ENCODE measurements at places on chromosomes 2 and 18.

GRCh38 chr2:195984923-195985726 is 83.5 kb downstream of the DNAH7 start:
- no peak for DNase-seq

DNA sequence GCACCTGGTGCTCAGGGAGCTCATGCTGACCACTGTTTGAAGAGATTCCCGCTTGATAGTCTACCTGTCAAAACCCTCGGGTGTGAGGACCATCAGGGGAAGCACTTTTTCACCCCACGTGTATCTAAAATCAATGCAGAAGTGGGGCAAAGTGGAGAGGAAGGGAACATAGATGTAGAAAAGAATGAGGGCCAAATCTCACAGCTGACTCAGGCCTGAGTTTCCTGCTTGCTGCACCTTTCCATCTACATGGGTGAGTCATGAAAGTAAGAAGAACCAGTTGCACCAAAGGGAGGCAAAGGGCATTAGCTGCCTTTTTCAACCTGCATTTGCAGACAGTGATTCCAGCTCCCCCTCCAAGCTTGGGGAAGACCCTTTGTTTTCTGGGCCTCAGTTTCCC is 100.2 kb upstream of the MYCN start:
- DNase-seq = no peak

DNA sequence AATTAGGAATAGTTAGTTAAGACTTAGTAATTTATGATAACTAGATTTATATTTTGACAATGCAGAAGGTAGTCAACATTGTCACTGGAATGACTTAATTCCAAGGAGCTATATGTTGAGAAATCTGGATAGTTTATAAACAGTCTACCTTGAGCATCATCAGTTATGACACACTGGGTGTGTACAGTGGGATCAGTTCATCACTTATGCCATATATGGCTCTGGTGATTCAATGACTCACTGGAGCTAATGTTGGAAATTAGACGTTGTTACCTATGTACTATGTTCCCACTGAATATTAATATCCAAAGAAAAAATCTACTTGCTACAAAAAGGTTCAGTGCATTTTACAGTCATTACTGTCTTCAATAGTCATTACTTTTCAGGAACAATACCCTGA is 34.0 kb upstream of the ITPRID2 start:
- no peak for DNase-seq

GRCh38 chr18:71287268-71287667 is 998.4 kb downstream of the SOCS6 start:
- no peak for DNase-seq

- DNase-seq = no peak
These were observed 390.7 kb downstream of the METTL4 start for GRCh38 chr18:2180586-2180985.

- no peak for DNase-seq
These were observed 2.0 kb downstream of the IHH start for GRCh38 chr2:219058541-219059374.

GRCh38 chr2:72727356-72727755 is 98.5 kb downstream of the EXOC6B start:
- no peak for DNase-seq

DNA sequence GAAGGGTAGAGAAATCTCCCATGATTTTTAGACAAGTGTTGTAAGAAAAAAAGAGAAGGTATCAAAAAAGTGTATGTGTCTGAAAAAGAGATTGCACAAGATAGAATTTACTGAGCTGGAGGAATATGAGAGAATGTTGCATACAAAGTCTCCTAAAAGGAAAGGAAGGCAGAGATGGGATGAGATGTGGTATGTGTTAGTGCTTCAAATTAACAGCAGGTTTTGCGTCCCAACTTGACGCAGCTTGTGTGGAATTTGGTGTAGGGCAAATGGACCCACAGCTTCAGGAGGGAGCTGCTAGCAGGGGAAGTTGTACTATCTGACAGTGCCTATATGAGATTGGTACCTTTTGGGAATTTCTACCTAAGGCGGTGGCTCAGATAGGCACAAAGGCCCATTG is 9.0 kb upstream of the RASGRP3 start:
- DNase-seq = no peak

DNA sequence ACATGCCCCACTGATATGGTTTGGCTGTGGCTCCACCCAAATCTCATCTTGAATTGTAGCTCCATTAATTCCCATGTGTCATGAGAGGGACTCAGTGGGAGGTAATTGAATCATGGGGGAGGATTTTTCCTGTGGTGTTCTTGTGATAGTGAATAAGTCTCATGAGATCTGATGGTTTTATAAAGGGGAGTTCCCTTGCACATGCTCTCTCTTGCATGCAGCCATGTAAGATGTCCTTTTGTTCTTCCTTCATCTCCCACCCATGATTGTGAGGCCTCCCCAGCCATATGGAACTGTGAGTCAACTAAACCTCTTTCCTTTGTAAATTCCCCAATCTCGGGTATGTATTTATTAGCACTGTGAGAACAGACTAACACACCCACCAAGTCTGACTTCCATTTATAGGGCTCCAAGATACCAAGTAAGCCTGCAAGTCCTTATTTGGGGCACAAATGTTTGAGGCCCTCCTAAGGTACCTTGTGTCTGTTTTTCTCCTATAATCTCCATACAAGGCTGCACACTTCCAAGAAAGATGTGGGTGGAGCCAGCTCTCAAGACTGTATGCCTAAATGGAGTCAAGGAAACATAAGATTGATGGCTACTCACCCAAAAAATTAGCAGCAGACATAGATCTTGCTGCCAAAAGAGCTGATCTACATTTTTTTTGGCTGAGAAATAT is 364.7 kb downstream of the TXNL1 start:
- DNase-seq = no peak

- no peak for DNase-seq
These were observed 70.3 kb downstream of the POLR1A start for GRCh38 chr2:86035376-86035882.

DNA sequence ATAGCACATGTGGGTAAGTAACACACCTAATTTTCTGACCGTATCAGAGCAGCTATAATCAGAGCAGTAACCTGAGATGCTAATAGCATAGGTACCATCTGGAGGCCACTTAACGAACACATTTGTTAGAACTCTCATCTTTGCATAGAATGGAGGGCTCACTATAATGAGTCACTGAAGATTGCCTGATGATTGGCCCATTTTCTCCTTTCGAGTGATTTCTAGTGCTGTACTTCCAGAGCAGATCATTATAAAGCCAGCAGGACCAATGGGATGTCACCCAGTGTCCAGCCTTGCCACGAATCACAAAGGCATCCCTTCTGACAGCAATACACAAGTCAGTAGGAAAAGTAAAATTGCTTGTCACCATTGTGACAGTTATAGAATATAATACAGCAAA is 81.7 kb upstream of the REV1 start:
- DNase-seq = no peak

All from central memory CD4-positive, alpha-beta T cell (primary cell).